CD4-positive, alpha-beta memory T cell (primary cell): ENCODE measurements at places on chromosomes 7 and 10. TPM values are rescaled to one million over a fixed set of nuclear protein-coding genes. Genes with fewer than 3 reads are reported as not detected.

DNA sequence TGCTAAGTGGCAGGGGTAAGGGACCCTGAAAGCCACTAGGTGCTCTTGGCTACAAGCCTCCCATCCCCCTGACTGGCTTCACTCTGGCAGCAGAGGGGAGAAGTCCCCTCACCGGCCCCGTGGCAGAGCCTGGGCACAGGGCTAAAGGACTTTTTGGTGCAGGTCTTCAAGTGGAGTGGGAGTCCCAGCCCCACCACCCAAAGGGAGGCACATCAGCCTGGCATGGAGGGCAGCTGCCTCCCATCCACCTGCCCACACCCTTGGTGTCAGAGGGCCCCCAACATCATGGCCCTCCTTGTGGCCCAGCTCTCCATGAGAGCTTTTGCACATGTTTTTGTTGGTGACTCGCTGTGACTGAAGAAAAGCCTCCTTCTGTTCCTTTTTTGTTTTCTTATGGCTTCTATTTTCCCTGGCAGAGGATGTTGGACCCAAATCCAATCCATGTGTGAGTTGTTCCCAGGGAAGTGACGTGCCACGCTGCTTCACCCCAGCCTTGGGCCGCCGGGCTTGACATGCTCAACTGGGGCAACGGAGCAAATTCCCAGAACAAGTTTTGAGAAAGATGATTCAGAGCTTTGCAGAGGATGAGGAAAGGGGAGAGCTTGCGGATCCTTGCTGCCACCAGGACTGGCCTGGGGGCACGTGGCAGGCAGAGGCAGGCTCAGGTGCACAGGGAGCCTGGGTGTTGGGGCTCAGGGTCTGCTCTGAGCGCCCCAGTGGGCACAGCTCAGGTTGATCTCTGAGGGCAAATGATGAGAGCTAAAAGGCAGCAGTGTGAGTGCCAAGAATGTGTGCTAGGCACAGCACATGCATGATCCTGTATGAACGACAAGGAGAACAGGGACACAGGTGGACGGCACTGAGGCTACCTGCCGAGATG, 1.9 kb upstream of the AEBP1 start:
- no peak for DNase-seq

Gene PPP1R9A
- not detected for total RNA-seq

GRCh38 chr7:127021857-127022256, 230.9 kb downstream of the GRM8 start:
- no peak for DNase-seq

Gene ELOVL3
- total RNA-seq, result not detected

Gene MYOZ1
- not detected for total RNA-seq

GRCh38 chr7:129664029-129665012, 52.8 kb downstream of the NRF1 start:
- DNase-seq, result peak; percentile 13

Gene GRM8
- not detected for total RNA-seq

GRCh38 chr7:107882766-107883165, 8.2 kb upstream of the DLD start:
- DNase-seq, result no peak

GRCh38 chr7:29921404-29922010, 68.1 kb downstream of the SCRN1 start:
- DNase-seq, result peak; percentile 24
